ENCODE measurements at places on chromosomes 12 and 14.

DNA sequence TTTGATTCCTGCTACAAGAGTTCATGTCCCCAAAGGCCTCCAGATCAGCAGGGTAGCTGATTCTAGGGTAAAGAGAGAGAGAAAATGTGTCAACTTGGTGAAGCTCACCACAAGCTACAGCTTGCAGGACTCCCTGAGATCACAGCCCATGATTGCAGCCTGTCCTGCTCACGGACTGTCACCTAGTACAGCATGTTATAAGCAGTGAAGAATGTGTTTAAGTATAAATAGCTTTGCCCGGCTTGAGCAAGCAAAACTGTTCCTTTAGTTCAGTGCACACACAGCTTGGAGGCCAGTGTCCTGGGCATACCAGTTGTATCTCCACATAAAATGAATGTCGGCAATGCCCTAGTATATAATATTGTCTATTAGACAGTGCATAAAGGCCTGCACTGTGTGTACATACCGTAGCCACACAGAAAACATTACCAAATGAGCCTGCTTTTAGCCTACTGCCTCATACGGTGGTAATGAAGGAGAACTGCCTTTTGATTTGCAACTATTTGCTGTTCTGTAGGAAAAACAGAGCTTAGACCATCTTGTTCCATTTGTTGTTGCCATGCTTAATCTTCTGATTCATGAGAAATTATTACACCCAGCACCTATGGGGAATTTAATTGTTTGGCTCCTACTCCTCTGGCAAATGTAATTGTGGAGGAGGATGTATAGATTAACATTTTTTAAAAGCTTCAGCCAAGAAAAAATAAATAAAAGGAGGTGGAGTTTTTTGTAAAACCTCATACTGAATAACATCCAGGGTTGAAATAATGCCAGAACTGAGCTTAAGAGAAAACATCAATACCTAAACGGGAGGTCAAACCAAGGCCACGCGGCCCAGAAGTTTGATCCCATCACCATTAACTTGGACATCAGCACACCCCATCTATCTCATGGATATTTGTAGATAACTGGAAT lies 108.1 kb upstream of the G2E3 start:
- no peak for DNase-seq

GRCh38 chr12:87253157-87253556 lies 776.0 kb downstream of the C12orf50 start:
- peak; percentile 15 for DNase-seq

DNA sequence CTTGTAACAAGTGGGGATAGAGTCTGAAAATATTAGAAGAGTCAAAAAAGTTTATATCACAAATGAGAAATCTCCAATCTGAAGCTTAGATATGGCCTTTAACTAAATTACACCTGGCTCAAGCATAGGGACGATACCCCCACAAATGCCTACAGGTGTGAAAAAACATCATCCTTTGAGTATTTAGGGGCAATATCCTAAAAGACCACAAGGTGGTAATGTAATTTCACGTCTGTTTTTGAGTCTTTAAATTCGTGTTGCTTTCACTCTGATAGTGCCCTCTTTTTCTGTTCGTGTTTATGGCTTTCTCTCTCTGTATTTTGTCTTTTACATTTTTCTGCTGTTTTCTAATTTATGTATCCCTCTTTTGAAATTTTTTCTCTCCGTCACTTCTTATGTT lies 84.3 kb downstream of the ETNK1 start:
- no peak for DNase-seq

DNA sequence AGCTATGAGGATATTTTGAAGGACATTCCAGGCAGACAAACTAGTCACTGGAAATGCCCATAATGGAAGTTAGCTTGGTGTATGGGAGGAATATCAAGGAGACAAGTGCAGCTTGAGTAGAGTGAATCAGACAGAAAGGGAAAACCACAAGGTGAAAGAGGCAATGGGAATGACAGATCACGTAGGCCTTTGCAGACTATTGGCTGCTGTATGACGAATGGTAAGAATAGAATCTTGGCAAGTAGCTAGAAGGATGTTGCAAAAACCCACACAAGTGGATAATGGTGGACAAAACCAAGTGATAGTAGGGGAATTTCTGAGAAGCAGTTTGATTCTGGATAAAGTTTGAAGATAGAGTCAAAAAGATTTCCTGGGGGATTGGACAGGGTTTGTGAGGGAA lies 196.9 kb upstream of the NOVA1 start:
- DNase-seq: peak; percentile 29

- no peak for DNase-seq
Measured at GRCh38 chr14:80634106-80634758, 307.3 kb downstream of the CEP128 start.

- DNase-seq: no peak
Measured at GRCh38 chr14:87434680-87435079, 558.3 kb downstream of the GALC start.

DNA sequence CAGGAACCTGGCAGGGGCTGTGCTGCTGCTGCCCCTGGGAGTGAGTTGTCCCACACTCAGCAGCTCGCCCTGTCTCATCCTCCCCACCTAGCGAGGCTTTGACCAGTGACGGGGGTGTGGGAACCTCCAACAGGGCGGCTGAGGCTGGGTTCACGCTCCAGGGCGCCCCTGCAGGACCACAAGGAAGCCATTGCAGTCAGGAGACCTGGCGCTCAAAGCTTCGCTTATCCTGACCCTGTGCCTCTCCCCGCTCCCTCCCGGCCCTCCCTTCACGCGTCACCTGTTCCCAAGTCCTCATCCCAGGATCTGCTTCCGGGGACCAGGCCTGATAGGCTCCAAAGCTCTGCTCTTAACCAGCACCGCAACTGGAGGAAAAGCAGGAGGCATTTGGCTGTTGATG lies 272.0 kb upstream of the SFSWAP start:
- DNase-seq: peak; percentile 36
